ENCODE measurements at places on chromosomes 12 and 14.

GRCh38 chr12:110171186-110171538 is 47.0 kb downstream of the IFT81 start:
- DNase-seq: no peak

- DNase-seq: no peak
These were observed 187.3 kb upstream of the EGLN3 start for GRCh38 chr14:34138175-34138574.

DNA sequence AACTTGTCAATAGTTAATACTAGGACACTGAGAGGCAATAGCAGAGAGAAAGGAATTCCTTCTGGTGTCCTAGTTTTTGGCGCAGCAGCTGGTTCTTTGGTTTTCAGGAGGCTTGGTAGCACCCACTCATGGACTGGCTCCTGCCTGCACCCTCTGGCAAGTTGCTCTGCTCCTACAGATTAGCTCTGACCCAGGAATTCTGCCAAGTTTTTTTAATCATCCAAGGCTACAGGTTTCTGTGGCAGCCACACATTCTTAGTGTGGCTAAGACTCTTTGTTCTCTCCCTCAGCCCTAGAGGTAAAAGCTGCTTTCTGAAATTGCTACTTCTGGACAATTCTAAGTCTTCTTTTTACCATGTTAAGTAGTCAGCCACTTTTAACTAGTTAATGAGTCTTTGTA is 72.0 kb upstream of the FKBP4 start:
- DNase-seq: no peak

- peak; percentile 17 for DNase-seq
These were observed 1.0 kb downstream of the DGKA start for GRCh38 chr12:55931780-55932550.

DNA sequence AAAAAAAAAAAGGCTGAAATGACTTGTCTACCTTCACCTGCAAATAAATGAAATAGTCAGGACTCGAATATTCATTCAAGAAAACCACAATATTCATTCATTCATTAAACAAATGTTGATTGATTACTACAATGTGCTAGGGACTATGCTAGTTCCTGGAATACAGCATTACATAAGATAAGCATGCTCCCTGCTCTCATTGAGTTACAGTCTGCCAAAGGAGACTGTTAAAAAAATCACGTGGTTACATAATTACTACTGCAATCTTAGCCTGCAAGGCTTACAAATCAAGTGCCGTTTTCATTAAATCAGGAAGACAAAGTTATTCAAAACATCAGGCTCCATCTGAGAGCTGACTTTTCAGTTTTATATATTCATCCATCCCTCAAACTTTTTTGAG is 70.4 kb upstream of the RIC8B start:
- DNase-seq: no peak

DNA sequence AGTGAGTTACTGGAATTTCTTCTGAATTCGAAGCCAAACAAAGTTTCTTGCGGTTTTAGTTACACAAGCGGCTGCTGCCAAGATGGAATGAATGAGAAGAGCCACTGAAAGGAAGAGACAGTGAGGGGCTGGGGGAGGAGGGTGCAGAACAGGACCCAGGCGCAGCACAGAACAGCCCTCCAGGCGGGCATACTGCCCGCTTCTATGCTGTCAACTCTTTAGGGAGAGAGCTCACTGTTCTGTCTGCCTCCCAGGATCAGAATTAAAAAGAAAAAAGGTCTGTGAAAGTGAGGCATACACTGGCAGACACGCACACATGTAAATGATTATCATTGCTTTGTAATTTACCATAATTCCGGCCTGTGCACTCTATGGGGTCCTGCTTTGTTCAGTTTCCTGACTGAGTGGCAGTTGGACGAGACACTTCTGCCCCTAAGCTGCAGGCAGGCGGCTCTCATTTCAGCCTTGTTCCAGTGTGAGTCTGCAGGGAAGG is 231.6 kb downstream of the CACNA1C start:
- no peak for DNase-seq

GRCh38 chr12:15171012-15171655 is 50.1 kb downstream of the RERG start:
- DNase-seq: no peak

DNA sequence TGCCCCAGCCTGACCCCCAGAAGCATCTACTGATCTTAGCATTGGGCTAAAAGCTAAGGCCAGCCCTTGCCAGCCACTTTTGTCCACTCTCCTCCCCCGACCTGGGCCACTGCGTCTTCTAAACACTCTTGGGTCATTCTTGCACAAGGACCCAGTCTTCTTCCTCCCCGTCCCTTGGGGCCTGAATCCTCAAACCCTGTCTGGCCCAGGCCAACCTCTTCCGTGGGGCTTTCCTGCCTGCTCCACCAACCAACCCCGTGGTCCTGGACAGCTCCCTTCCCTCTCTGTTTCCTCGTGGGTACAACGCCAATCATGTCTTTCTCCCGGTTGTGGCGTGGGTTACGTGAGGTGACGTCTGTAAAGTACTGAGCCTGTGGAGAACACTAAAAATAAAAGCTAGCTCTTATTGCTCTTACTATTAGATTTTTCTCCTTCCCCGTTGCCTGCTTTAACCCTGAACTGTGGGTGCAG is 21.5 kb downstream of the FAM222A start:
- DNase-seq: no peak

GRCh38 chr12:95197636-95198035 is 19.6 kb downstream of the FGD6 start:
- DNase-seq: no peak

GRCh38 chr12:117994551-117995438 is 21.7 kb upstream of the RFC5 start:
- DNase-seq: no peak

- DNase-seq: no peak
These were observed 8.8 kb upstream of the PTGR2 start for GRCh38 chr14:73842851-73843250.

DNA sequence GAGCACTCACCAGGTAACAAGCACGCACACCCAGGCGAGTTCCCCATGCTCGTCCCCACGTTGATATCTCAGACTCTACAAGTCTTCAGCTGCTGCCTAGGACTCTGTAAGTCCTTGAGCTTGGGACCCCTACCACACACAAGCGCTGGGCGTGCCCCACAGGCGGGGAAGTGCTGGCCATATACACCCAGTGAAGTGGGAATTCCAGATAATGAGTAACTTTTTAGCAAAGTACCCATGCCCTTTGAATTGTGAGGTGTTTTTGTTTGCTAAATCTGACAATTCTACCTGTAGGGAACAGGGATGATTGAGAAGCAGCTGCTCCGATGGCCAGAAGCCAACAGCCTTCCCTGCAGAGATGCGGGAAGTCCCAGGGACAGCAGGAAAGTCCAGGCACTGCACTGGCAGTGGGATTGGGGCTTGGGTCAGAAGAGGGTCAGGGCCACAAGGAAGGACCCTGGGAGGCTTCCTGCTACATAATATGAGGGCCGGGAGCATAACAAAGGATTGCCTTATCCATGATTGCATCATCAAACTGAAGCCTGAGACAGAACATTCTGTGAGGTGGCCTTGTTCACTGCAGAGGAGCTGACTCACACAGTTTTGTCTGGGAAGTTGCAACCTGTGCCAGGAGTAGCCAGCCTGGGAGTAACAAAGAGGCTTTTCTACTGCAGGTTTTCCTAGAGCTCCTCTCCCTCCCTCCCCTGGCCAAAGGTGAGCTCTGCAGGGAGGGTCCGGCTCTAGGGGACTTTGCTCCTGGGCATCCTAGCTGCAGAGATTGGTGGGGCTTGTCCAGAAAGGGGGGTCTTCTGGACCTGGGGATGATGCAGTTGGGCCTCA is 13.2 kb upstream of the SERPINA3 start:
- DNase-seq: no peak

- no peak for DNase-seq
These were observed 4.7 kb downstream of the ANGEL1 start for GRCh38 chr14:76808011-76808410.

GRCh38 chr14:80678436-80678835 is 263.1 kb downstream of the CEP128 start:
- DNase-seq: no peak

DNA sequence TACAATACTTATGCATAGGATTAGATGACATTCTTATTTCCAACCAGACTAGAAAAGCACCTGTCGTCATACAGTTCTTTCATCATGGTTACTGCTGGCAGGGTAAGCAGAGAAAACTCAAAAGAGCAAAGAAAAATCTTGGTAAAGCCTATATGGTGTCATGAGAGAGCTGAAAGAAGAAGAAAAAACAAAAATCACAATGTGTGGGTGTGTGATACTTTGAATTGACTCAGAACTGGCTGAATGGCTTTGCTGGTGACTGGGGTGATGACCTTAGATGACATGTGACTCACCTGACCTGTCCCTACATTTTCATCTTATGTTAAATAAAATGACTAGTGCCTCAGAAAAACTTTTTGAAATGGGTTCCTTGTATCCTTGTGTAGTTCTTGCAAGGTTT is 278.1 kb upstream of the LMO3 start:
- DNase-seq: no peak

DNA sequence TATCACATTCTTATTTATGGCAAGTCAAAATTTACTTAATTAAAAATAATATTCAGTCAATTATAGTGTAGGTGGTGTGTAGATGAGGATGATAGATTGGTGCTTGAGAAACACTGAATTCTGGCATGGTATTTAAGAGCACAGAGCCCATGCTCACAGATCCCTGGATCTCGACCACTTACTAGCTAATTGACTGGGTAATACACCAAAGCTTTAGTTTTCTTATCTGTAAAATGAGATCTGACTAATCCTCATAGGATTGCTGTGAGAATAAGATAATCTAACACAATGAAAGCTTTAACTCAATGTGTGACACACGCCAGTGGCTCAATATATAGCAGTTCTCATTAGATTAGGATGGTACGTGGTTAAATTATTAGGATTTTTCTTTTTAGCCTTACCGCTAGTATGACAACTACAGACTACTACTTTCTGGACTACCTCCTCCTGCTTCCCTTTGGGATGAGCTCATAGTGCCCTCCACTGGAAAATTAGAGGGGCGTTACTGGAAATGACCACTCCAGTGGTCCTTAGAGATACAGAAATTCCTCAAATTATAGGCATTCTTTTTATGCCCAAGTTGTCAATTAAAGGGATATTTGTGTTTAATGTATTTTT is 482.8 kb upstream of the TBX3 start:
- DNase-seq: no peak

DNA sequence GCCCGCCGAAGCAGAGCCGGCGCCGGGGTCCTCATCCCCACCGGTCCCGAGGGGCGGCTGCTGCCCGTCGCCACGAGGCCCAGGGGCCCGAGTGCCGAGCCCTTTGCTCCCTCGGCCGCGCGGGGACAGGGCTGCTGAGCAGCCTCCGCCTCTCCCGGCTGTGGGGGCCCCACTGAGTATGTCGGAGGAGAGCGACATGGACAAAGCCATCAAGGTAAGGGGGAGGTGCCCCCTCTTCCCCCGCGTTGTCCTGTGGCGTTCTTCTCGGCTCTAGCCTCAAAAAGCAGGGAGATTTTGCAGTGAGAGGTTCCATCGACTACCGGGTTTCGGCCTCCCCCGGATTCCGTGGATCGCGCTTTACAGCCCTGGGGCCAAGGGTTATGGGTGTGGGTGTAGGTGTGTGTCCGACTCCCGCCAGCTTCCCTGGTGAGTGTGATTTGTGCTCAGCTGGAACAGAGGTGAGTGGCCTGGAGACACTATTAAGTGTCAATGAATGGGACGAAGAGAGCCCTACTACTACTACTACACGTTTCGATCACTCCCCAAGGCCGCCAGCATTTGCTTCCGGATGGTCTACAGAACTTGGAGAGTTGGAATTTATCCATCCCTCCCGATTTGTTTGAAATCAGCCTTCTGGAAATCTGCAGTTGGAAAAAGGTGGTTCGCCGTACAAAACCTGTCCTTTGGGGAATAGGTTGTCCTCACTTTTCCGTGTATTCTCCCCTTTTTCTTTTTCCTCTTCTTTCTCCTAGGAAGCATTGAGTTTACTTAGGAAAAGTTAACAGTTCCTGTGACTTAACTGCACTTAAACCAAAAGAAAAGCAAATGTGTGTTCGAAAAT is 748 bp downstream of the MAPKAPK5 start:
- no peak for DNase-seq
